ENCODE measurements at places on chromosomes 16 and 17. TPM values are rescaled to one million over a fixed set of nuclear protein-coding genes. Genes with fewer than 3 reads are reported as not detected.

GRCh38 chr17:80850817-80851216 is 140.8 kb upstream of the CHMP6 start:
- no peak for DNase-seq

The KRT36 gene
- total RNA-seq: not detected

DNA sequence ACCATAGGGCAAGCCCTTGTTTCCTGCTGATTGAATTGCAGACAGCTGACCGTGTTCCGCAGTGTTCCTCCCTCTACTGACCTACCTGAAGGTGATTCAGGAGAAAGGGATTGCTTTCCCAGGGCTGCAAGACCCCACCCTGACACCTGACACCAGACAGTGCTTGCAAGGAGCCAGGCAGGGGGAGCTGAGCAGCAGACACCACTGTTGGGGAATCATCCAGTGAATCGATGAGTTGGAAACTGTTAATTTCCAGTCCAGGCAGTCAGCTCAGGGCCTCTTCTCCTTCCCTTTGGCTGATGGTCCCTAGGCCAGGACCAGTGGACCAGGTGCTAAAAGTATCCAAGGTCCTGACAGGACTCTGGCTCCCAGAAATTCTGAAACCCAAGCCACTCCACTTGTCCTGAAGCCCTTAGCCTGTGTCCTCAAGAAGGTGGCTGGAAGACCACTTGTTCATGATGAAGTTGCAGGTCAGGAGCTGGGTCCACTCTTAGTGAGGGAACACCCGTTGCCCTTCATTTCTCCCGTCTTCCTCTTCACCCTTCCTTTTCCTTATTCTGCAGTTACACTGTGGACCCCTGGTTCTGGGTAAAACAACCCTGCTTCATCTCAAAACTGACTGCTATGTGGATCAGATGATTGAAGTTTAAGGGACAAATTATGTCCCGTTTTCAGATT is 9.5 kb upstream of the UNK start:
- DNase-seq: peak; percentile 38

GRCh38 chr16:4928227-4928626 is 8.7 kb downstream of the PPL start:
- DNase-seq: no peak

- DNase-seq: no peak
Measured at GRCh38 chr16:75445298-75445697, 12.0 kb upstream of the CFDP1 start.

- no peak for DNase-seq
Measured at GRCh38 chr16:86492267-86492960, 17.9 kb upstream of the FOXF1 start.

GRCh38 chr16:54957403-54958166 is 26.9 kb downstream of the IRX5 start:
- peak; percentile 23 for DNase-seq

DNA sequence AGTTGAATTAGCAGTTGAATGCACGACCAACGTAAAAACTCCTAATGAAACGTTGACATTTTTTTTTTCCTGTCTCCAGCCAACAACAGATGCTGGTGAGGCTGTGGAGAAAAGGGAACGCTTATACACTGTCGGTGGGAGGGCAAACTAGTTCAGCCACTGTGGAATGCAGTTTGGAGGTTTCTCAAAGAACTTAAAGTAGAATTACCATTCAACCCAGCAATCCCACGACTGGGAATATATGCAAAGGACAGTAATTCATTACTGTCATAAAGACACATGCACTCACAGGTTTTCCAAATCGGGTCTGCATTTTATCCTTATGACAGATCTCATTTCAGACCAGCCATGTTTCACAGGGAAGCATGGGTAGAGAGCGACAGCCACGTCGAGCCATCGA is 3.5 kb upstream of the WFDC1 start:
- DNase-seq: no peak

The COX6A2 gene
- total RNA-seq: not detected

DNA sequence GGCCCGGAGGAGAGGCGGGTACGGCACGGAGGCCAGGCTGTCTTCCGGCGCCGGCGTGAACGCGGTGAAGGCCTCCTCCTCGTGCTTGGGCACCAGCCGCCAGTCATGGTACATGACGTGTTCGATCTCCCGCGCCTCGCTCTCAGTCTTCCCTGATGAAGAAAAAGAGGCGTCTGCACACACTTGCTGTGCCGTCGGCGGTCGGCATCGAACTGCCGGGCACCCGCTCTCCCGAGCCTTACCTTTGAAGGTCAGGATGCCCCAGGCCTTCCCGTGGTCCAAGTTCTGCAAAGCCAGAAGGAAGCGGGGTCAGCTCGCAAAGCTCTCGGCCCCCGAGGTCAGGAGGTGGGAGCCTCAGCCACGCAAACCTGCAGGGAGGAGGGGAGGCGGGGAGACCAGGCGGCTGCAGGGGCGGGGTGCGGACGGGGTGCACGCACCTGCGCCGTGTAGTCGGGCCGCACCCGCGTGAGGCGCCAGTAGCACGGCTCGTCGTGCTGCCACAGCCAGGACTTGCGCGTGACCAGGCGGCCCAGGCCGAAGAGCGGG is at the start of gene EME2:
TSS of gene EME2 (plus strand) at position 449 of the 546 bp plus-strand sequence. CDS start 418 bp downstream, outside the sequence.
- peak; percentile 38 for DNase-seq

DNA sequence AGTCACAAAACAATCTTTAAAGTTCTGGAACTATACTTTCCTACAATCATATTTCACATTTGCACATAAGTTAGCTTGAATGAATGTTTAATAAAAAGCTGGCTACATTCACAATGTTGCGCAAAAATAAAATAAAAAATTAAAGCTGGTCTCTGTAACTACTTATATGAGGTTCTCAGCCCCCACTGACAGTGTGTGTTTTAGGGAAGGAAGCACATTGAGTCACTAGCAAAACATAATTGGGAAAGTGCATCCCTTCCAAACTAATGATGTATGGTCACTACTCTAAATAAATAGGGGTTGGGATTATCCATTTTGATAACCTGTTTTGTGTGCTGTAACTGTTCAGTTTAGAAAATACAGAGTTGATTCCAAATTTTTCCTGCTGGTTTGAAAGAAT is 251.9 kb downstream of the IRX3 start:
- DNase-seq: no peak

- no peak for DNase-seq
Measured at GRCh38 chr16:78473031-78473699, 373.7 kb downstream of the WWOX start.

GRCh38 chr16:81137754-81138153 is 41.6 kb upstream of the GCSH start:
- no peak for DNase-seq

GRCh38 chr17:36533935-36534839 is 481 bp downstream of the MYO19 start:
- peak; percentile 60 for DNase-seq

The C16orf92 gene
- total RNA-seq: not detected

- peak; percentile 88 for DNase-seq
Measured at GRCh38 chr17:65231662-65232335, 94.6 kb downstream of the RGS9 start.

DNA sequence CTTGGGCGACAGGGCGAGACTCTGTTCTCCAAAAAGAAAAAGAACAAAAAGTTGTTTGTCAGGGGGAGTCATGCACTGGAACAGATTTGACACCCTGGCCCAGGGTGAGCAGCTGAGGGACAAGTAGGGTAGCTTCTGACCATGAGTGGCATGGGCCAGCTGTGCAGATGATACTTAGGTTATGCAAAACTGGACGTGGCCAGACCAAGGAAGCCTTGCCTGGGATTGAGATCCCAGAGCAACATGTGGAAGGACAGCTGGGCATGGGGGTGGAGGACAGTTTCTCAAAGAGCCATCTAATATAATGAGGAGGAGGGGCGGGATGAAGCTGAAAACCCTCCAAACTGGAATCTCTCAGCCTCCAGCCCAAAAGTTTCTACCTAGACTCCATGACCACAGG is 19.6 kb upstream of the SLC35B1 start:
- no peak for DNase-seq

DNA sequence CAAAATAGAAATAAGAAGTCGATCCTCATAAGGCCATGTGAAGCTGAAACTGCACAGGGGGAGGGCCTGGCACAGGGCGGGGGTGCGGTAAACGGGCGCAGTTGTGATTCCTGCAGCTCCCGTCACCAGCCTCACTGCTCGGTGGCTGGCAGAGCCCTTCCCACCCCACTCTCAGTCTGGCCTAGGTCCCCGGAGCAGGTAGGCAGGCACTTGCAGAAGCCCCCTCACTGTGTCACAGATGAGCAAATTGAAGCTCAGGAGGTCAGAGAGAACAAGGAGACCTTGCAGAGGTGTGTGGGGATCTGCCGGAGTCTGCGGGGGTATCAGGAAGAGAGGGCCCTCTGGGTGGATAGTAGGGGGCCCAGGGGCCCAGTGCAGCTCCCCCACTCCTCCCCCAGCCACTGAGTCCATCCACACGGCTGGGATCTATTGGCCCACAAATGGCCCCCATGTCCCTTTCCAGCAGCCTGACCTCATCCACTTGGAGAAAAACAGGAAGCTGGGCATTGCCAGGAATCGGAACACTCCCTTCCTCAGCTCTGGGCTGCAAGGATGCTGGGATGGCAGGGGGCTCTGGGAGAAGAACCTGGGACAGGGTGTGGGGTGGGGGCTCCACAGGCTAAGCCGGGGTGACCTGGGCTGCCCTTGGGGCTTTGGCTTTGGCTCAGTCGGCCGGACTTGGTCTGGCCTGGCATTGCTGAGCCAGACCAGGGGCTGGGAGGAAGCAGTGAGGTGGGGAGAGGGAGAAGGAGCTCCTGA is 21.4 kb upstream of the MAP3K14 start:
- no peak for DNase-seq

DNA sequence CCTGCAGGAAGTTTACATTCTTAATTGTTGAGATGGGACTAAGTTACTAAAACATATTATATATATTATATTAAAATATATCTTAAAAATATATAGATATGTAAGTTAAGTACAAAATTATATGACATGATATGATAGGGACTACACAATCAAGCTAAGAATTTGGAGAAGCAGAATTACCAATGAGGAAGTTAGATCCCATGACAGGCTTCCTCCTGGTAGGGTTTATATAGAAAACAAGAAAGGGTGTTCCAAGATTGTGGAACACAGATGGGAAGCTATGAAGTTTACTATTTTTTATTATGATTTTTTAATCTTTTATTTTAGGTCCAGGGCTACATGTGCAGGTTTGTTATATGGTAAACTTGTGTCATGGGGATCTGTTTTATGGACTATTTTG is 260.8 kb upstream of the ZFHX3 start:
- DNase-seq: no peak

GRCh38 chr17:39812466-39812865 is 51.6 kb downstream of the IKZF3 start:
- DNase-seq: no peak

The CCL2 gene
- 0.51 TPM for total RNA-seq

- no peak for DNase-seq
Measured at GRCh38 chr16:62272035-62272434, 235.8 kb upstream of the CDH8 start.

The ABCC12 gene
- total RNA-seq: not detected

The PERCC1 gene
- not detected for total RNA-seq

- DNase-seq: no peak
Measured at GRCh38 chr16:78693496-78693895, 594.0 kb downstream of the WWOX start.

The ASGR2 gene
- total RNA-seq: not detected

DNA sequence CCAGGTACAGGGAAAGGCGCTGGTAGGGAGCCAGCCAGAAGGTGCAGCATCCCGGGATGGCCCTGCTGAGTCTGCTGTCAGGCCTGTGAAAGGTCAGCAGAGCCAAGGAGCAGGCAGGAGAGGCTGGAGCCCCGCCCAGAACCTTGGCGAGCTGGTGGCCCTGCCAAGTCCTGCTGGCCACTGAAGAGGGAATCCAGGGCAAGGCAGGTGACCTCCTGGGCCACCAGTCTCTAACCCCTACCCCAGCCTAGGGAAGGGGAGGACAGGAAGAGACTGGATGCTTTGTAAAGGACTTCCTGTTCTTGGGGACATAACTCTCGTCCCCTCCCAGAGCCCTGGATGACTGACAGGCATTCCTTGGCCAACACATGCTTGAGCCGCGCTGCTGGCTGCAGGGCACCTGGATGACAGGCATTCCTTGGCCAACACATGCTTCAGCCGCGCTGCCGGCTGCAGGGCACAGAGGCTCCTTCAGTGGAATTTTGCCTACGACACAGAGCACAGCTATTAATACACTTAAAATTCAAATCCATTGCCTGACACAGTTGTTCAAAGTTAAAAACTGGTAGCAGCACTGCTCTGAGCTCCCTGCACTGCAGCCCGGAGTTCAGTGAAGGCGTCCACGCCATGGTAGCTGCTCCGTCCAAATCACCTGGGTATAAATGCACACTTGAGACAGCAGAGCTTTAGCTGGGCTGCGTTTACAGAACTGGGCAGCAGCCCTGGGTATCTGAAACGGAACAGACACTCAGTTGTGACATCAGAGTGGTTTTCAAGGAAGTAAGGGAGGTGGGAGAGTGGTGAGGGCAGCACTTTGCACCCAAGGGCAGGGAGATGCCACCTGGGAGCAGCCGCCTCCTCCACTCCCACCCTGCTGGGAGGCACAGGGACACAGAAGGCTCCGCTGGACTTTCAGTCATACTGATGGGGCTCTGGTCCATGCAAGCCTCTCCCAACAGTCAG is 2.0 kb upstream of the BRICD5 start:
- DNase-seq: no peak

DNA sequence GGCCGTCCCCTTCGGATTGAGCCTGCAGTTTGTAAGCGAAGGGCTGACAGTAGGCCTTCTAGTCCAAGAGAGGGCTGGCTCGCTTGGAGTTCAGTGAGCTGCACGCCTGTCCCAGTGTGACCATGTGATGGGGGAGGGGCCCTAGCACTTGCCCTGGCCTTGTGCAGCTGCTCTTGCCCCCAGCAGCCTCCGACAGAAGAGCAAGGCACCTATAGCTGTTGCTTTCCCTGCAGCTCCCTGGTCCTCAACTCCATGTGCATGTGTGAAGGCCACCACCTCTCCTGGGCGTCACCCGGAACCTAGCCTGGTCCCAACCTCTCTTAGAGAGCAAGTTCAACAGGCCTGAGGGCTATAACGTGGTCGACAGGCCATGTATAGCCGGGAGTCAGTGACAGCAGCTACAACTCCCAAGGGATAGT is 5.6 kb downstream of the SPHK1 start:
- DNase-seq: no peak
